ENCODE measurements at places on chromosomes 16 and 17. TPM values are rescaled to one million over a fixed set of nuclear protein-coding genes. Genes with fewer than 3 reads are reported as not detected.

The HAS3 gene
- total RNA-seq: 2.5 TPM

The APPBP2 gene
- total RNA-seq: 38.8 TPM

DNA sequence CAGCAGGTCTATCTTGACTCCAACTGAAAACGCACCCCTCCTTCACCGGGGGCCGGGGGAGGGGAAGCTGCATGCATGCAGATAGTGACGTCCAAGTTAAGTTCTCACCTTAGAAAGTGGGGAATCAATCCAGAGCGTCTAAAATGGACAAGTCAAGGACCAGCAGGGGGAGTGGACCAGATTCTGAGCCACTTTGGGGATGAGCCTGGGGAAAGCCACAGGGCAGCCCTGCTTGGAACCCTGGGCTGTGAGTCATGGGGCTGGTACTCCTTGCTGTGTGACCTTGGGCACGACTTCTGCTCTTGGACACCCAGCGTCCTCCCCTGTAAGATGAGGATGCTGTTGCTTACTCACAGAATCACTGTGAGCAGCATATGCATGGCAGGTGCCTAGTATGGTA is 9.1 kb downstream of the TNFRSF13B start:
- no peaks in the 10 kb centered on the region for H3K27me3 ChIP-seq
- DNase-seq: no peak
- H3K27ac ChIP-seq: peak overlapping the region; percentile 70
- H3K4me3 ChIP-seq: no peak overlapping the region
- H3K36me3 ChIP-seq: peaks cover 14% of the 10 kb centered on the region

DNA sequence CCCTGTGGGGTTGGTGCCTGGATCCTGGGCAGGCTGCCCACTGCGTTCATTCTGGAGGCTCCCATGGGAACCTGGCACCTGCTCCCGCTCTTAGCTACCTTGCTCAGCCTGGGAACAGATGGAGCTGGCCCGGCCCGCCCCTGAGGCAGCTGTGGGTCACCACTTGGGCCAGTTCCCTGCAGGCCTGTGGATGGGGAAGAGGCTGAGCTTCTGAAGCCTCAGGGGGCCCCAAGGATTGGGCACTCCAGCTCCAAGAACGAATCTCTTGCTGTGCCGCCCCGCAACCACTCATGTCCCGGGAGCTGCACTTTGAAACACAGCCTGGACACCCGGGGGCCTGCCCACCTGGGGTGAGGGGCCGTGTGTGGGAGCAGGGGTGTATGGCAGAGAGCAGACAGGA is 37.7 kb downstream of the BAHCC1 start:
- no peak overlapping the region for H3K4me3 ChIP-seq
- peaks cover 25% of the 10 kb centered on the region for H3K4me1 ChIP-seq
- DNase-seq: no peak
- peaks cover 46% of the 10 kb centered on the region for H3K27me3 ChIP-seq
- no peaks in the 10 kb centered on the region for H3K36me3 ChIP-seq

GRCh38 chr17:40026816-40027613 is 11.8 kb downstream of the CSF3 start:
- peaks cover 5% of the 10 kb centered on the region for H3K4me1 ChIP-seq
- no peaks in the 10 kb centered on the region for H3K36me3 ChIP-seq
- no peak overlapping the region for H3K27ac ChIP-seq
- no peak overlapping the region for H3K4me3 ChIP-seq
- H3K27me3 ChIP-seq: no peaks in the 10 kb centered on the region
- DNase-seq: peak; percentile 85

GRCh38 chr16:66275775-66276428 is 90.6 kb upstream of the CDH5 start:
- H3K4me3 ChIP-seq: no peak overlapping the region
- H3K27ac ChIP-seq: no peak overlapping the region
- DNase-seq: no peak
- H3K36me3 ChIP-seq: no peaks in the 10 kb centered on the region
- no peaks in the 10 kb centered on the region for H3K4me1 ChIP-seq

The RHBDF2 gene
- total RNA-seq: 482 TPM

GRCh38 chr16:70399381-70399780 is 39.5 kb downstream of the ST3GAL2 start:
- no peak overlapping the region for H3K27ac ChIP-seq
- H3K27me3 ChIP-seq: no peaks in the 10 kb centered on the region
- DNase-seq: no peak
- H3K4me1 ChIP-seq: peaks cover 9% of the 10 kb centered on the region

DNA sequence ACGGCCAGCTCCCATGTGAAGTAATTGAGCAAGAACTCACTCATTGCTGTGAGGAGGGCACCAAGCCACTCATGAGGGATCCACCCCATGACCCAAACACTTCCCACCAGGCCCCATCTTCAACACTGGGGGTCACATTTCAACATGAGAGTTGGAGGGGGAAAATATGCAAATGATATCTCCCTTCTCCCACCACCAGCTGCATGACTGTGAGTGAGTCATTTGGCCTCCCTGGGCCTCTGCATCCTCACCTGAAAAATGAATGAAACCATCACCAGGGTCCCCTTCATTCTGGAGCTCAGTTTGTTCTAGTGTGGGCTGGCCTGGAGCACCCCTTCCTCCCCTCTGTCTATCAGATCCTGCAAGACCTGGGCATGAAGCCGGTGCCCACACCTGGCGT is 6.8 kb upstream of the MED9 start:
- H3K4me1 ChIP-seq: no peaks in the 10 kb centered on the region
- no peak overlapping the region for H3K27ac ChIP-seq
- no peak for DNase-seq
- no peak overlapping the region for H3K4me3 ChIP-seq
- no peaks in the 10 kb centered on the region for H3K36me3 ChIP-seq

The CCL14 gene
- total RNA-seq: not detected

DNA sequence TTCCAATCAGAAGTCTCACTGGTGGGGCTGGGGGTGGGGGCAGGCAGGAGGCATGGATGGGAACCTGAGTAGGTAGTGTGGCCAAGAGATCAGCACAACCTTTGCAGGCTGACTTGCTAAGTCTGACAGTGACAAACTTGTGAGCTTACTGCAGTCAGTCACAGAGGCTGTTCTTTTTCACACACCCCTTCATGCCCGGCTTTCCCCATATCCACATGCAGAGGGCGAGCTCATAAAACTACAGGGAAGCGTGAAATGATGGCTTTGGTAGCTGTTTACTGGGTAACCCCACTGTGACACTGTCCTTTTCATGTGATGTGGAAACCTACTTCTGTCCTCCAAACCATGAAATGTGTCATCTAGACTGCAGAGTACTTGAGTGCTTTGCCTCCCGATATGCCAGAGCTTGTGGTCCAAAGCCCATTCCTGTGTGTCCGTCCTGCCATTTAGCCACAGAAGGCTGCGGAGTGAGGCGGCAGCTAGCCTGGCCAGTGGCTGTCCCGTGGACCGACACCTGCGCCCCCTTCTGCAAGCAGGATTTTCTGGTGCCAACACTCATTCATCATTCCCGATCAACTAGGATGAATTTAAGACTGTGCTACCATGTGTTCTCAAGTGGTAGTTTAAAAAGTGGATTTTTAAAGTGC is 9.8 kb downstream of the GEMIN4 start:
- H3K4me3 ChIP-seq: no peak overlapping the region
- H3K27me3 ChIP-seq: no peaks in the 10 kb centered on the region
- DNase-seq: no peak
- H3K27ac ChIP-seq: no peak overlapping the region
- peaks cover 18% of the 10 kb centered on the region for H3K4me1 ChIP-seq
- H3K36me3 ChIP-seq: peaks cover 38% of the 10 kb centered on the region

DNA sequence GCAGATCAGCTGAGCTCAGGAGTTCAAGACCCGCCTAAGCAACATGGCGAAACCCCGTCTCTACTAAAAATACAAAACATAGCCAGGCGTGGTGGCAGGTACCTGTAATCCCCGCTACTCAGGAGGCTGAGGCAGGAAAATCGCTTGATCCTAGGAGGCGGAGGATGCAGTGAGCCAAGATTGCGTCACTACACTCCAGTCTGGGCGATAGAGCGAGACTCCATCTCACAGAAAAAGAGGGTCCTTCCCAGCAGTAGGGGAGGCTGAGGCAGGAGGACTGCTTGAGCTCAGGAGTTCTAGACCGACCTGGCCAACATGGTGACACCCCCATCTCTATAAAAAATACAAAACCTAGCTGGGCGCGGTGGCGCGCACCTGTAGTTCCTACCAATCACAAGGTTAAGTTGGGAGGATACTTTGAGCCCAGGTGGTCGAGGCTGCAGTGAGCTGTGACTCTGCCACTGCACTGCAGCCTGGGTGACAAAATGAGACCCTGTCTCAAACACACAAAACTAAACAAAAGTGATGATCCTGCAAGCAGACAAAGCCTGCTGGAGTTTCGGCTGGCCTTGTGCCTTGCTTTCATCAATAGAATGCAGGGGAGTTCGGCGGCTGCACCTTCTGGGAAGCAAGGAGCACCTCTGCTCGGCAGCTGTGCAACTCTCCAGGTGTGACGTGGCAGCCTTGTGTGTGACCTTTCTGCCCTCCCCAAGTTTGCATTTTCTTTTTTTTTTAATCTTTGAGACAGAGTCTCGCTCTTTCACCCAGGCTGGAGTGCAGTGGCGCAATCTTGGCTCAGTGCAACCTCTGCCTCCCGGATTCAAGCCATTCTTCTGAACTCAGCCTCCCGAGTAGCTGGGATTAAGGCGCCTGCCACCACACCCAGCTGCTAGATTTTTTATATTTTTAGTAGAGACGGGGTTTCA is 12.4 kb upstream of the YWHAE start:
- no peak for DNase-seq
- no peaks in the 10 kb centered on the region for H3K36me3 ChIP-seq
- H3K27ac ChIP-seq: no peak overlapping the region
- no peaks in the 10 kb centered on the region for H3K27me3 ChIP-seq
- H3K4me1 ChIP-seq: no peaks in the 10 kb centered on the region

DNA sequence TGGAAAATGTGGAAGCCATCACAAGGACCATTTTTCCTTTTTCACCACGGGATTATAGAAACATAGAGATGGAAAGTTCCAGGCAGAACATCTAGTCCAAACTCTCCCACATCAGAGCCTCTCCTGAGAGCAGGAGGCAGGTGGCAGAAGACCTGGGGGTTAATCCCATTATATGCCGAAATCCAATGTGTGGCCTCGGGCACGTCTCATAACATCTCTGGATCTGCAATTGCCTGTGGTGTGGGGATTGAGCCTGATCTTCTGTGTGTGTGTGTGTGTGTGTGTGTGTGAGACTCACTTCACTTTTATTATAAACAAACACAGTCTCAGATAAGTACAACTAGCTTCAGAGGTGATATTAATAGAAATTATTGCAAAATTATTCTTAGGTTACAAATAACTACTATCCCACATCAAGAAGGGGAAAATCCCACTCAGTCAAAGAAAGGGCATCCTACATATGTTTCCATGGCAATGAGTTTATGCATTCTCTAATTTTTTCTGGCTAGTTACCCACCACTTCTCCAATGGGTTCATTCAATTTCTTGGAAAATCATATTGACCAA is 199.1 kb downstream of the FOXL1 start:
- no peak overlapping the region for H3K27ac ChIP-seq
- H3K4me1 ChIP-seq: no peaks in the 10 kb centered on the region
- no peaks in the 10 kb centered on the region for H3K36me3 ChIP-seq
- no peak for DNase-seq

The VPS25 gene
- 38.7 TPM for total RNA-seq

DNA sequence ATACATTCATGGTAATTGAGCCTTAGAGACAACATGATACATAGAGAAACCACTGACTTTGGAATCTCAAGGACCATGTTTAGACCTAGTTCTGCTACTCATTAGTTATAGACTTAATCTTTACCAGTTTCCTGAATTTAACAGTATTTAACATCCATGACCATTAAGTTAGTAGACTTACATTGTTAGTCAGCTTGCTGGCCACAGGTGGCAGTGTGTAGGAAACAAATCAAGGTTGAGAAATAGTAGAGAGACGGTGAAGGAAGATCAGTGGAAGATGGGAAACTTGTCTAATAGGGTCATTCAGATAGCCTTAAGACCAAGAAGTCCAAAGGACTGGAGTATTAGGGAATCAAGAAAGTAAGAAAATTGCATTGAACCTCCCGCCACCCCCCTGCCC is 31.0 kb downstream of the OMG start:
- no peak overlapping the region for H3K4me3 ChIP-seq
- H3K27me3 ChIP-seq: no peaks in the 10 kb centered on the region
- no peak overlapping the region for H3K27ac ChIP-seq
- DNase-seq: peak; percentile 38
- H3K36me3 ChIP-seq: peaks cover 6% of the 10 kb centered on the region

The FBXO39 gene
- total RNA-seq: 0.70 TPM

The ZNF19 gene
- total RNA-seq: 12.6 TPM

DNA sequence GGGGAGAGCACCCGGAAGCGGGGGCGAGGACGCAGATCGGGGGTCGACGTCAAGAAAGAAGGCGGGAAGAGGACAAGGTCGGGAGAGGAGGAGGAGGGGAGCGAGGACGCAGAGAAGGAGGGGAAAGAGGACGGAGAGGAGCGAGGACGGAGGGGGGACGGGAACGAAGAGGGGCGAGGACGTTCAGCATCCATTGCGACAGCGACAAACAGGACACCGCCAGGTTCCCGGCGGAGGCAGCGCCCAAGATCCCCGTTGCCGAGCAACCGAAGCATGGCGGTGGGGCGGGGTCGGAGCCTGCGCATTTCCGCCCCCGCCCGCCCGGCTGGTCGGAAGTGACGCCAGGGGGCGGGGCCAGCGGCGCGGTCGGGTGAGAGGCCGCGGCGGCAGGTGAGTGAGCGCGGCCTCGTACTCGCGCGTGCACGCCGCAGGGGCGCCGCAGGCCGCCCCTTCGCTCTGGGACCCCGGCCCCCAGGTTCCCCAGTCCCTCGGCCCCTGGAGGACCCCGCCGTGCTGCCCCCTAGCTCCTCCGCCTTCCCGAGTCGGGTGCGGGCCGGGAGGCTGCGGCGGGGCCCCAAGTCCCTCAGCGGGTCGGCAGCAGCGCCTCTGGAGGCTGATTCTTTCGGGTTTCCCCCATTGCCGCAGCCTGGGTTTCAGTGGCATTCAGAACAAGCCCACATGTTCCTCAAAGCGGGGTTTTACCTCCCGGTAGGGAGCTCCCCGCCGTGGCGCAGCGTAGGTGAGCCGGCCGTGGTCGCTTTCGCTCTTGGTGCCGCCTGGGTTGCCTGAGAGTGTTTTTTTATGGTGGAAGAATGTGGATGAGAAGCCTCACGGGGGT is at the start of gene FAM234A:
Gene FAM234A (plus strand): TSS at position 354 of the 838 bp plus-strand sequence. CDS start 19,593 bp downstream, outside the sequence.
- peaks cover 25% of the 10 kb centered on the region for H3K4me1 ChIP-seq
- DNase-seq: peak; percentile 98
- peak within 1 kb of the TSS; percentile 96 for H3K27ac ChIP-seq
- no peaks in the 10 kb centered on the region for H3K27me3 ChIP-seq
- no peaks in the 10 kb centered on the region for H3K36me3 ChIP-seq

DNA sequence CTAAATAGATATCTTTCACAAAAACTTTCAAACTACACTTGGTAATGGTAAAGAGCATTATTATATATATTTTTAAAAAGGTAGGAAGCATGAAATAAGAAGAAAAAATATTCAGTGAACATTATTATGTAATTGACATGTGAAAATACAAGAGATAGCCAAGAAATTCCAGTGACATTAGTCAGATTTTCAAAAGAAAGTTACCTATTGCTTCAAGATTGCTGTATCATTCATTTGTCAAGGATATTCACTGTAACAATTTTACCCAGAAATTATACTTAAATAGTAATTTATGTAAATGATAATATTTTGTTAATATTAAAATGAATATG is 350.2 kb downstream of the KIF2B start:
- no peaks in the 10 kb centered on the region for H3K36me3 ChIP-seq
- H3K4me1 ChIP-seq: no peaks in the 10 kb centered on the region
- H3K4me3 ChIP-seq: no peak overlapping the region
- no peaks in the 10 kb centered on the region for H3K27me3 ChIP-seq

The TBC1D3 gene
- 1.7 TPM for total RNA-seq

The HOXB5 gene
- total RNA-seq: not detected

The ARHGAP23 gene
- total RNA-seq: 0.83 TPM

The NTN1 gene
- 0.19 TPM for total RNA-seq

GRCh38 chr17:17725011-17725751 is 43.9 kb downstream of the RAI1 start:
- H3K4me1 ChIP-seq: peaks cover 19% of the 10 kb centered on the region
- H3K36me3 ChIP-seq: no peaks in the 10 kb centered on the region
- no peak overlapping the region for H3K4me3 ChIP-seq
- DNase-seq: peak; percentile 32
- peaks cover 24% of the 10 kb centered on the region for H3K27me3 ChIP-seq
- no peak overlapping the region for H3K27ac ChIP-seq

All from B cell (primary cell).